Ureter (tissue), 1 donor: ENCODE measurements at places on chromosomes 1 and 21. TPM values are rescaled to one million over a fixed set of nuclear protein-coding genes. Genes with fewer than 3 reads are reported as not detected.

DNA sequence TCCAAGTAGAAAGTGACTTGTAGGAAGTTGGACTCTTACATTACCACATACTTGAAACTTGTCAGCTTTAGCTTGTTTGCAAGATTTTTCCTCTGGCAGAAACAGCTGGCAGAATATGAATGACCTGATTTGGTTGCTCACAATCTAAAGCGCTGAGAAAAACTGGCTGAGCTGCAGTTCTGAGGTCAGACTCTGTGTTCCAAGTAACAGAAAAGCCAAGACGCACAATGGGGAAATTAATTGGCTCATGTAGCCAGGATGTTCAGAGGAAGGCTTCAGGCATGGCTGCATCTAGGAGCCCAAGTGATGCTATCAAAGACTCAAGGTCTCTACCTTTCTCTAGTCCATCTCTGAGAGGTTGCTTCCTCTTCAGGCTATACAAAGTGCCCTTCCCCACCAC is 27.0 kb downstream of the ALPL start:
- no peak for DNase-seq

The C1orf87 gene
- not detected for total RNA-seq

The FOXO6 gene
- total RNA-seq: 8.6 TPM

- DNase-seq: no peak
These were observed 21.8 kb downstream of the ACTA1 start for GRCh38 chr1:229412056-229412455.

The S100A14 gene
- total RNA-seq: 51.3 TPM

The MATN1 gene
- total RNA-seq: not detected

DNA sequence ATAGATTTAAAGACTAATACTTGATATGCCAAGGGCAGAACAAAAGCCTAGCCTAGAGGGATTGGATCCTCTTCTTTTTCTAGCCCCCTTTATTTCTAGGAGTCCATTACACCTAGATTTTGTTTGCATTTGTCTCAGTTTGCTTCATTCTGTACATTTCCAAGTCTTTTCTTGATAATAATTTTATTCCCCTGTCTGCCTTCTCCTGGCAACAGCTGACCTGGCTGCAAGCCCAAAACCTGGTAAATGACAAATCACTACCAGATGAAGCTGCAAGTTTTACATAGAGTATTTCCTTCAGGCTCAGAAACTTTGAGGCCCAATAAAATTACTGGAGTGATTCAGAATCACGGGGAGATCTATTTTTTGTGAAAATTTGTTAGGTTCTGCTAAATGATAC is 36.5 kb upstream of the LHX8 start:
- DNase-seq: no peak

DNA sequence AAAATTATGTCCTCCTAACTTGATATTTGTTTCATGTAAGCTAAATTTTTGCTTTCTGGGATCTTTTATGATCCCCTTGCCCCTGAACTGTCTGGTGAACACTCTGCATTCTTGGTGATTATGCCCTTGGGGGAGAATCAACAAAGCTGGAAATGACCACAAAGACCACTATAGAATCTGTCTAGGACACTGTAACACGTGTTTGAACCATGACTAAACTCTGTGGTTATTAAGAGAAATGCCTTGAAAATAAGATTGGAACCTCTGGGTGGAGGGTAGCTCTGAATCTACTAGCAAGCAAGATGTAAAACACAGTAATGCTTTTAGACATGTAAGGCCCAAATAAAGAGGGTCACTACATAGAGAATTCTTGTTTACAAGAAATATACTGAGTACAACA is 237.5 kb downstream of the HMCN1 start:
- no peak for DNase-seq
